Right forelimb (tissue), 1 donor: ENCODE measurements at places on chromosomes 7 and 10.

DNA sequence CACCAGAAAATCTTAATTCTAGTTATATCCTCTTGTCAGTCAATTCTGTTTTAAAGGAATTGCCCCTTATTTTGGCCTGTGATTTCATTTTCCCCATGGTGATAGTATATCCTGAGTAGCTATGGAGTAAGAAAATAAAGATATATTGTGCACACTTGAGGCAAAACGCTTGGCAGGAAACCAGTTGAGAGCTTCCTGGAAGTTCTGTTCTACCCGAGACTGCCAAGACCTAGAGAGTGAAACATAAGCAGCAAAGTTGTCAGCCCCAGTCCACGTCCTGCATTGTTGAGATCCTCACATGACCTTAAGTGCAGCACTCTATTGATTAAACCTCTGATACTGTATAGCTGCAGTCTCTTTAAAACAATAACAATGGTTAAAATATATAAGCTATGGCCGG, 235.2 kb downstream of the CDC14C start:
- DNase-seq = no peak

DNA sequence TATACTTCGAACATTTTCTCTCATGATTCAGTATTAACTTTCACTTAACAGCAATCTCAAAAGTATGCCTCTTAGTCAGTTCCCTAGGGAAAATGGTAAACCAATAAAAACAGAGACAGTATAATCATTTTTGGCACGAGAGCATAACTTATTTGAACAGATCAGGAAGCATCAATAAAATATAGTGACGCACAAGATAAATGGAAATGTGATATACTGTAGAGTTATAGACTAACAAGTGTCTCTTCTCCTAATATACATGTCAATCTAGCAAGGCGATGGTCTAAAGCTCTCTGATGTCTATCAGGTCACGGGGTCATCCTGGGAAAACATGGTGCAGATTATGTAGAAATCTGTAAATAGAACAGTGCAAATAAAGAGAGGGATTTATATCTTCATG, 131.6 kb downstream of the HGF start:
- DNase-seq = no peak

DNA sequence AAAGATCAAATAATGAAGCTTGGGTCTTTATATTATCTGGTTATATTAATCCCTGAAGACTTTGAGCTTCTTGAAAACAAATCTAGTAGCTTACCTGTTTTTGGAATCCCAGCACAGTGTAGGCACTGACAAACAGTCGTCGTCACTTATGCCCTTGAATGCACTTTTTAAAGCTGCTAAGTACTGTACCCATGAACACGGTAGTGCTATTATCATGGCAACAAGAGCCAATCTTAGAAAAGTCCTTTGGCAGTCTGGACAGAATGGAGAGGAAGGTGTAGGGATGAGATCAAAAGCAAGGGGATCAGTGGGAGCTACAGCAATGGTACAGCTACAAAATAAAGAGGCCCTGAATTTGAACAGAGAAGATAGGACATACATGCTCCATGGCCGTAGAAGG, 9.4 kb downstream of the SLC25A13 start:
- DNase-seq = no peak

DNA sequence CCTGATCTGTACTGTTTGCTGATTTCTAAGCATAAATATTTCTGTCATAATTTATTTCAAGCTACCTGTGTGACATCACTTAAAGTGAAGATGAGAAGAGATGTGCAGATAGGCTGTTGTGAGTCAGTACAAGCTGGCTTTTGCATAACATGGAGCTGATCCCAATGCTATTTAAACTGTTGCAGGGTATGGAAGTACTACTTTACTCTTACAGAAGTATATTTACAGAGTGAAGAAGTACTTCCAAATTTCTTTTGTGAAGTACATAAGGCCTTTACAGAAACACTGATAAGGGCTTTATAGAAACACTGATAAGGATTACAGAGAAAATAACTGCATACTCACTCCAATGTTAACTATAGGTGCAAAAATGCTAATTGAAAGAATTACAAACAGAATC, 911.6 kb downstream of the LRMDA start:
- no peak for DNase-seq

- no peak for DNase-seq
Measured at GRCh38 chr10:86872757-86873156, 84.7 kb downstream of the MMRN2 start.

GRCh38 chr7:148556892-148557291, 33.7 kb upstream of the C7orf33 start:
- no peak for DNase-seq

GRCh38 chr10:48266528-48266927, 8.0 kb downstream of the FRMPD2 start:
- no peak for DNase-seq

GRCh38 chr10:95864906-95865813, 42.6 kb upstream of the CC2D2B start:
- DNase-seq = peak; percentile 58

GRCh38 chr7:106767498-106768323, 97.4 kb upstream of the PIK3CG start:
- DNase-seq = no peak

DNA sequence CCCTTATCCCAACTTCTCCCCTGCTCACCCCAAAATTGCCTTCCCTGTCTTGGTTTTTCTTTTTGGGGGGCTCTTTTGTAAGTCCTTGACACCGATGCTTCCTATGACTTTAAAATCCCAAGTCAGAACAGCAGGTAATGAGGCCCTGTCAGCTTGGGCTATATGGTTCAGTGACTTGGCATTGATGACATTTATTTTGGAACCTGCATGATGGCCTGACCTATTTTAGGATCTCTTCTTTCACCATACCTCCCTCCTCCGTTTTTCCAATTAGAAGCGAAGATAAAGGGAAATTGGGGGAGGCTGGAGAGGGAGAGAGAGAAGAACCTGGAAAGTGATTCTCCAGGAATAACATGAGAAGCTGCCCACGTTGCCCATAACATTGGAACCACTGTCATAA, 424.9 kb upstream of the AUTS2 start:
- DNase-seq = no peak

- no peak for DNase-seq
Measured at GRCh38 chr10:49220031-49220430, 31.8 kb upstream of the TMEM273 start.

GRCh38 chr7:93021748-93022147, 96.0 kb downstream of the SAMD9 start:
- no peak for DNase-seq

DNA sequence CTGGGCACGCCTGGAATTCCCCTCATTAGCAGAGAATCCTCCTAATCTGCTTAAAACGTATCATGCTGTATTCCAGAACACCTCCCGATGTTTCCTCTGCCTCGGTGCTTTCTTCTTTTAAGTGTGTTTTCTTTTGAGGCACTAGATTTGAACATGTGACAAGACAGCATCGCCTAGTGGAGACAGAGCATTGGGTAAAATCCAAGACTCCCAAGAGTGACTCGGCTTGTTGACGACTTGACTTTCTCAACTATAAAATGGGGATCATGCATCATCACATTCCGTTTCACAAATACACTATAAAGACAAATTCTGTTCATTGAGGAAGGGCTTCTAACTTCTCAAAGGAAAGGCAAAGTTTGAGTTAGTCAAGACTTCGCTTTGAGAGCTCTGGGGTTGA, 105.6 kb upstream of the RNF32 start:
- DNase-seq = no peak

GRCh38 chr7:4799508-4800268, 24.3 kb downstream of the AP5Z1 start:
- DNase-seq = no peak

- DNase-seq = no peak
Measured at GRCh38 chr10:124283949-124284250, 134.8 kb downstream of the OAT start.

DNA sequence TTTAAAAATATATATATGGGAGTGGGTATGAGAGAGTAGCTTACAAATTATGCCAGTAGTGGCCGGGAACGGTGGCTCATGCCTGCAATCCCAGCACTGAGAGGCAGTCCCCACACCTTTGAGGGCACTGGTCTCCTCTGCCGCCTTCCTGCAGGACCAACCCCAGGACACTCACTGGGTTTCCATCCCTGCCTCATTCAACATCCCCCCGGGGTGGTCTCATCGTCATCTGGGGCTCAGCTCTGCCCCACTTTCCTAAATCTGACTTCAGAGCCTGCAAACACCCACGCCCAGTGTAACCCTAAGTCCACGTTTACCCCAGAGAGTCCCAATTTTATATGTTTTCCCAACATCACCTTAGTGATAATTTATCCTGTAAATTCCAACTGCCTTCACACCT, 96.5 kb downstream of the DIP2C start:
- DNase-seq = no peak

GRCh38 chr7:124992851-124993562, 63.4 kb upstream of the POT1 start:
- no peak for DNase-seq

- no peak for DNase-seq
Measured at GRCh38 chr10:89073719-89074118, 83.1 kb downstream of the FAS start.

DNA sequence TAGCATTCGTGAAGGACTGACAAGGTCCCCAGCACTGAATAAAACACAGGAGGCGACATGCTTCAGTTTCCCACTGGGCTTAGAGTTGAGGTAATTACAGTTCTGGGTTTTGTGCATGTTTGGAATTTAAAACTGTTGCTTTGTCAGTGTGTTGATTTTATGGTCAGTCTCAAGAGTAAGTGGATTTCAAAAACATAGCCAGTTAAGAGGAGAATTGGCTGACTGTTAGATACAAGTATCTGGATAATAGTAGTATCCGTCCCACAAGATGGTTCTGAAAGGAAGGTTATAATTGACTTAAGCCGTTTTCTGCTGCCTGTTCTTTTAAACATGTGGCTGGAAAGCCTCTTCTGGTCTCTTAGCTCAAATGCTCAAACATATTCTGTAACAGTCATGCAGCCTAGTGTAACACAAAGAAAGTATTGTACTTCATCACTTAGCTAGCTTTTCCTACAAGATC, 170.9 kb downstream of the POLR1F start:
- no peak for DNase-seq

GRCh38 chr10:97412891-97413304, 11.8 kb upstream of the RRP12 start:
- no peak for DNase-seq

GRCh38 chr10:114166043-114166442, 8.0 kb downstream of the CCDC186 start:
- no peak for DNase-seq

DNA sequence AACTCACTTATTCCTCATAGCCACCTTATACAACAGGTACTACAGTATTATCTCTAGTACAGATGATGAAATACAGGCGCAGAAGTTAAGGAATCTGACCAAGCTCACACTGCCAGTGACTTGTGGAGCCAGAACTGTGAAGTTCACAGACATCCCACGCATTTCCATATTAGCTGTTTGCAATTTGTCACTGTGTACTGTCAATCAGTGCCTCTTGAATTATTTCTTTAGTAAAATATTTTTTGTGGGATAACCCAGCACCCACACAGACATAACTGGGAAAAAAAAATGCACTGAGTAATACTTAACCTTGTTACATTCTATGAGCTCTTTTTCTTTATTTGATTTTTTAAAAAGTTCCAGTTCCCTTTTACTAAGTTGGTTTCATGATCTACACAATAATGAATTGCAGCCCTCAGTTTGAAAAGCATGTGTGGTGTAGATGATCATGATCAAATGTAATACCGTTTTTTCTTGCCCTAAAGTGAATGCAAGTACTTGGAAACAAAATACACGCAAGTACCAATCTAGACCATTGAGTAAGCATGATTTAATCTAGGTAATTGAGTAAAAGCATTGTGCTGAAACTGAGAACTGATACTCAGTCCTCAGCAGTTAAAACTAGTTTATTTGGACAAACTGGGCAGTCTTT, 14.1 kb downstream of the CUL1 start:
- DNase-seq = no peak

DNA sequence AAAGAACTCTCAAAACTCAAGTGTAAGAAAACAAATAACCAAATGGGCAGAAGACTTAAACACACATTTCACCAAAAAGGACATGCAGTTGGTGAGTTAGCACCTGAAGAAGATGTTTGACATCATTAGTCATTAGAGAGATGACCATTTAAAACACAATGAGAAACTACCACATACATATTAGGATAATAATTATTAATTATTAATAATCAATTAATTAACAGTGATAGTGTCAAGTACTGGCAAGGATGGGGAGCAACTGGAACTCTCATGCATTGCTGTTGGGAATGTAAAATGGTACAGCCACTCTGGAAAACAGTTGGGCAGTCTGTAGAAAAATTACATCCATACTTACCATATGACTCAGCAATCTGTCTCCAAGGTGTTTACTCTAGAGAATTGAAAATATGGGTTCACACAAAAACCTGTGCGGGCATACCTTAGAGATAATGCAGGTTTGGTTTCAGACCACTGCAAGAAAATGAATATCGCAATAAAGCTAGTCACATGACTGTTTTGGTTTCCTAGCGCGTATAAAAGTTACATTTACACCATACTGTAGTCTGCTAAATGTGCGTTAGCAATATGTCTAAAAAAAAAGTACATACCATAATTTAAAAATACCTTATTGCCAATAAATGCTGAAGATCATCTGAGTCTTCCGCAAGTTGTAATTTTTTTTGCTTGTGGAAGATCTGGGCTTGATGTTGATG, 30.3 kb downstream of the ARID5B start:
- DNase-seq = no peak

DNA sequence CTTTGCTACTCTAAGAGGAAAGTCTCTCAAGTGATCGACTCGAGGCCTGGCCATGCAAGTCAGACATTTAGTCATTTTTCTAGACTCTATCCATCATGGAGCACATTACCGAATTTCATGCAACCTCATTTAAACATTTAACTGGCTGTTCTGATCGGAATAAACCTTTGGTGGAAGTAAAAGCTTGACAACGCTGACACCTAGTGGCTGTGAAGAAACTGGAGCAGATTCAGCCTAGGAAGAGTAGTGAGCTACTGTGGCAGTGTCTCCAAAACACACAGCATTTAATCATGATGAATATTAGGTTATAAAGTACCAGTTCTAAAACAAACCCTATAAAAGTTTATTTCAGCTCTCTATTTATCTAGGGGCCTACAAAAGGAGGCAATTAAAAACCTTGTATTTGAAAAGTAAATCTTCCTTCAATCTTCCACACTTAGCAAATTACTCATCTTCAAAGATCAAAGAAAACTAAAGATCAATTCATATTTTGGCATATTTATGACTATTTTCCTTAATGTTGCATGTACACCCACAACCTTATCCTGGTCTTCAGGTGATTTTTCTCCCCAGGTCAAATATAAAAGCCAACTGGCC, 175.0 kb downstream of the CTNNA3 start:
- DNase-seq = peak; percentile 63

DNA sequence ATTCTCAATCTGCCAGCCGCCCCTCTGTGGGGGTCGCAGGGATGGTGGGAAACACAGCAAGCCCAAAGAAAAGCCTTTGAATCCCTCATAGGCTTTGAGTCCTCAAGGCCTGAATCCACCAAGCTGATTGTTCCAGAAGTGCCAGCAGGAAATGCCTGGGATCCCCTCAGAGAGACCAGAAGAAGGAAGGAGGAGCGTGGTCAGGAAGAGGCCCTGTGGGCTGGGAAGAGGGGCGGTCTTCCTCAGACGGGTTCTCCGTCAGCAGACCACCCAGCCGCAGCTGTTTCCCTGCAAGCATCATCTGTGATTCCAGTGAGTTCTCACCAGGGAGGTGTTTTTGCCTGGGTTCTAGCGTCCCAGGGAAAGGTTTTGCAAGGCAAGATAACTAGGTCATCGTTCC, 190.0 kb upstream of the KLF6 start:
- no peak for DNase-seq

- no peak for DNase-seq
Measured at GRCh38 chr7:28483908-28484605, 71.7 kb downstream of the CREB5 start.

- DNase-seq = peak; percentile 83
Measured at GRCh38 chr7:11831736-11832495, at the start of gene THSD7A. Gene THSD7A, minus strand, starts transcription at chr7:11832198. Its CDS starts 252 bp downstream, at chr7:11831946.
